ENCODE measurements at places on chromosomes 12 and 14.

DNA sequence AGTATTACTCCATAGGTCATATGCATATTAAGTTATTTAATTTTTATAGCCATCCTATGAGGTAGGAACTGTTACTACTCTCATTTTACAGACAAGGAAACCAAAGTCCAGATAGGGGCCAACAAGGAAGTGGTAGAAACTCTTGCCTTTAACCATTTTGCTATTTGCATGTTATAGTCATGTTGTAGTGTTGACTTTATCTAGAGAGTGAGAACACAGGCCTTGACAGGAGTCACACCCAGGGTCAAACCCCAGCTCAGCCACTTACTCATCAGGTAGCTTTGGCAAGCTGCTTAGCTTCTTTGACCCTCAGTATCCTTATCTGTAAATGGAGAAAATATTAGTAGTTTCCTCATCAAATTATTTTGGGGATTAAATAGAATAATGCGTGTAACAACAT, 156.2 kb downstream of the CAND1 start:
- no peak for DNase-seq

GRCh38 chr12:105141320-105141922, 33.9 kb downstream of the WASHC4 start:
- no peak for DNase-seq

DNA sequence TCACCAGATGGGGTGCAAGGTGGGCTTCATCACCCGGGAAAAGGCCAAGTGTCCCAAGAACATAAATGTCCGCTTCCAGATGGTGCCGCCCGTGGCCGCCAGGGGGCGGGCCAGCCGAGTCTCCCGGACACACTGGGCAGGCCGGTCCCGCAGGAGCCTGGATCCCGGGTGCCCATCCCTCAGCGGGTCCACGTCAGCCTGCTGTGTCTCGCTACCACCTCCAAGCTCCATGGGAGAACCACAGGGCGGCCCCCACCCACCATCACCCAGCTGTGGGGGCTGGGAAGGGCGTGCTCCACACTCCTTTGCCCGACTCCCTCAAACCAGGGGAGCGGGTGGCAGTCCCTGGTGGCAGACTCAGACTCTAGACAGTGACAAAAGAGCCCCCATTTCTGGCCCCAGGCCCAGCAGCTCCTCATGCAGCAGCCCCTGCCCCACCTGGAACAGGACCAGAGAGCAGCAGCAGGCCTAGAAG, 22.0 kb upstream of the NUDT14 start:
- peak; percentile 89 for DNase-seq

- no peak for DNase-seq
Measured at GRCh38 chr12:59444932-59445331, 150.9 kb upstream of the SLC16A7 start.

DNA sequence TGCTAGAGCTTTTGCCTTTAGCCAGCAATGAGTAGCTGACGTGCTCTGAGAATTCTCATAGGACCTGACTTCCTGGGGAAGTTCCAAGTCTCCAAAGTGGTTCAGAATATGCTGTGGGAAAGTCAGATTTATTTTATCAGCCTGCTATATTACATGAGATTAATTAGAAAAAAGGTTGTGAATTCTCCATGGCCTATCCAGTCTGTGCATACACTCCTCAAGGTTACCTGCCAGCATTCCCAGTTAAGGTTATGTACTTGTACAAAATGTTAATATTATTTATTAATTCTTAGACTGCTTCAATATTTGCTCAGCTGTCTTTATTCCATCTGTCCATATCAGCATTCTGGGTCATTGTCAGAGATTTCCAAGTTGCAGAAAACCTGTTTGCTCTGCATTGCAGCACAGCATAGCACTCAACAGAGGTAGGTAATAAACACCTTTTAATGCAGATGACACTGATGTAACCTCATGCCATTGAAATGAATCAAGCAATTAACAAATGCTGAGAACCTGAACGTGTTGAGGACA, 2.7 kb upstream of the SEL1L start:
- no peak for DNase-seq

GRCh38 chr14:100498068-100498467, 89.1 kb downstream of the BEGAIN start:
- DNase-seq: no peak

GRCh38 chr12:40034712-40035111, 71.2 kb downstream of the SLC2A13 start:
- peak; percentile 53 for DNase-seq

GRCh38 chr12:52037248-52037861, 13.9 kb upstream of the NR4A1 start:
- peak; percentile 89 for DNase-seq

DNA sequence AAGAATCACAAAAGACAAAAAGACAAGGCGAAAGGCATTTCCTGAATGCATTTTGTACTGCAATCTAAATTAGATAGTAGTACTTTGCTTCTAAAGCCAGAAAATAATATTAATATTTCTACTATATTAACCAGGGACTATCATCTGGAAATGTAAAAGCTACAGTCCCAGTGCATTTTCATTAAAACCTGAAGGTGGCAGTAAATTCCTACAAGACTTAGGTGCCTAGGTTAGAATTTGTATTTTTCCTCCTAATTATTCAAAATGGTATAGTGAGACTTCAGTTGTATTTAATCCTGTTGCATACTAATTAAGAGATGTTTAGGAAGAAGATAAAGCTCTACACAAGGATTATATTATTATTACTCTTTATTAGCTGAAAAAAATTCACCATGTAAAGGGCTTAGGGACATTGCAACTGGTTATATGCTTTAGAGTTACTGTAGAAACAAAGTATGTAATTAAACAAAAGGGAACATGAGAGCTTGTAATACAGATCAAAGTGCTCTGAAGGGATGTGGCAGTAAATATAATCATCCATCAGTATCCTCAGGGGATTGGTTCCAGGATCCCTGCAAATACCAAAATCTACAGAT, 53.6 kb downstream of the BRMS1L start:
- peak; percentile 62 for DNase-seq

GRCh38 chr14:94710731-94711130, 59.2 kb downstream of the GSC start:
- DNase-seq: no peak

DNA sequence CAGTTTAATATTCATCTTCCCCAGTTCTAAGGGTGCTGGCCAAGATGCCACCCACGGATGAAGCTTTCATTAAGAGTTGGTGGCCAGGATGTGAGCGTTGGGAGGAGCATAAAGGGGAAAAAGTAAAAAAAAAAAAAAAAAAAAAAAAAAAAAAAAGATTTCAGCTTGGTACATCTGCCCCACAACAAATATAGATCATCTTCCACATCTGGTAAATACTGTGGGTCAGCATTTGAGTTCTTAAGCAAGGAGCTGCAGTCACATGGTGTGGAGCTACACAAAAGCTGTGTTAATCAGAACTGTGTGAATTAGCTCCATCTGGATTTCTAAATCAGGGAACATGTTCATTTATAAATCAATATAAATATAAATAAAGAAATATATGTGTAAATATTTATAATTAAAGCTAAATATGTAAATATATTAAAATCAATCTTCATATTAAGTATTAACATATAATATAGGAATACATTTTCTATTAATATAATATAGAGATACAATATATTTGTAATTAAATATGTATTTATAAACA, 262.3 kb downstream of the NUAK1 start:
- DNase-seq: no peak

- no peak for DNase-seq
Measured at GRCh38 chr14:98477935-98478334, 794.1 kb downstream of the BCL11B start.

DNA sequence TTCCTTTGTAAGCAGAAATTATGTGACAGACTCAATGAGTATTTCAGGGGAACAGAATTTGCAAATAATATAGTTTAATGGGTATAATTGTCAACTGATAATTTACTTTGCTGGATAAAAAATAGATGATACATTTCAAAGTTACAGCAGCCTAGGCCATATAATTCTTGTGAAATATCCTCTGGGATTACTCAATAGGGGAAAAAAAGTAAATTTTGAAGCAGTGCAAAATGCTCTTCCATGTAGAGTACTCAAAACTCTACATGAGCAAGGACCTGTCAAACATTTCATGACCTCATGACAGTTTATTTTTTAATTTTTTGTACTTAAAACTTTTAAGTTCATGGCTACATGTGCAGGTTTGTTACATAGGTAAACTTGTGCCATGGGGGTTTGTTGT, 163.3 kb downstream of the DACT1 start:
- DNase-seq: peak; percentile 31

GRCh38 chr14:24766434-24766833, 132.4 kb upstream of the GZMB start:
- no peak for DNase-seq

GRCh38 chr12:116303929-116304328, 26.4 kb upstream of the MED13L start:
- peak; percentile 80 for DNase-seq
